Left ventricle myocardium superior (tissue), 1 donor: ENCODE measurements at places on chromosomes 7 and 10. TPM values are rescaled to one million over a fixed set of nuclear protein-coding genes. Genes with fewer than 3 reads are reported as not detected.
A peak's percentile ranks its signal among the peaks of the same experiment; 100 is the strongest.

The ENO4 gene
- 0.64 TPM for total RNA-seq

The NDUFB8 gene
- total RNA-seq = 451 TPM

The OR9A2 gene
- not detected for total RNA-seq

The CCDC146 gene
- total RNA-seq = 11.0 TPM

DNA sequence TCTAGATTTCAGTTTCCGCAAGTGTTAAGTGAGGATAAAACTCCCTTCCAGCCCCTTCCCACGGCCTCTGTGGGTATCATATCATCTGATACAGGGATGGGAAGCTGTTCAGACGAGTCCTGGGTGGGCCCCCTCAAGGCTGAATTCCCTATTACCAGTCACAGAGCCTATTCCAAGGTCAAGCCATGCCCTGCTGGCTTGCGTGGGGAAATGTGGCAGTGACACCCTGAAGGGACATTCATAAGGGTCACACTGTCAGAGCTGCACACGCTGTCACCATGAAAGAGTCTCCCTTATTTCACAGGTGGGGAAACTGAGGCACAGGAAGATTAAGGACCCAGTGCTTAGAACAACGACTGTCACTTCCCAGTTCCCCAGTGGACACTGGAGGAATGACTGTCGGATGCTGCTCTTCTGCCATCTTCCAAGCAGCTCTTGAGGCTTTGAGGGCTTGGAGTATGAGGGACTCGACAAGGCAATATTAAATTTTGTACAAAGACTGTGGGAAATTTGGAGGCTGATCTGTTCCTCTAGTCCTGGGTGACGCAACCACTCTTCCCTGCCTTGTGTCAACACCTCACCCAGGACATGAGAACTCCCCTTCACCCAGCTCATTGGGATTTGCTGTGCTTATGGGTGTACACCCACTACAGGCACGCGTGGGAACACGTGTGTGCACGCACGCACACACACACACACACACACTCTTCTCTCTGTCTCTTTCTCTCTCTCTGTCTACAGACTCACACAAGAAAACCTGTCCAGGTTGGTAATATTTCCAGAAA, 386.0 kb downstream of the RPS24 start:
- DNase-seq = no peak

- DNase-seq = no peak
Measured at GRCh38 chr7:31444196-31444595, 69.7 kb upstream of the ITPRID1 start.

- DNase-seq = peak; percentile 61
Measured at GRCh38 chr7:131859147-131859821, 302.9 kb upstream of the PODXL start.

DNA sequence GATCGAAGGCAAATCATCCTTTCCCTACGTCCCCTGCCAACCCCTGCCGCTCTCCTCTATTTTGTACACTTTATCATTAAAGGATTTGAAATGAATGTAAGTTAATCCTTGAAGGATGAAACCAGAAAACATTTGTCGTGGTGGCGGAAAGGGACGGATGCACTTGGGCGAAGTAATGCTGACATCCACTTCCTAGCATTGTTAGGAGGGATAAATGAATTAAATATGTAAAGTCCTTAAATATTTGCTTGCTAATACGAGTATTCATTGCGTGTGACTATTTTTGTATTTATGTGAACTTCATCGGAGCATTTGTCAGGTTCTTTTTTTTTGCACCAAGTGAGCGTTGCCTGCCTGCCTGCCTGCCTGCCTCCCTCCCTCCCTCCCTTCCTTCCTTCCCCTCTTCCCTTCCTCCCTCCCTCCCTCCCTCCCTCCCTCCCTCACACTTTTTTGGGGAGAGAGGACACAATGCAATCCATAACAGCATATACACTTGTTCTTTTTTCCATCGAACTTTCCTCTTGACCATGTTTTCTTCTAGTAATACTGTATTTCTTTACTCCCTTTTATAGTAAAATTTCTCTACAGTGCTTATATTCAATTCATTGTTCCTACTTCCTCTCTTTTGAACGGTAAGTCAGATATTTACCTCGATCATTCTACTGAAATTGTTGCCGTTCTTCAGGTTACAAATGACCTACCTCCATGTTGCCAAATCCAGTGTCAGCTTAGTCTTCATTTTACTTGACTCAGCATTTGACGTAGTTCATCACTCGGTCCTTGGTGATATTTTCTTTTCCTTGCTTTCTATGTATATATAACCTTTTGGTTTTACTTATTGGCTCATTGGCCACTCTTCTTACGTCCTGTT, 831 bp downstream of the CCDC7 start:
- no peak for DNase-seq

- DNase-seq = no peak
Measured at GRCh38 chr10:107790271-107790670, 625.8 kb upstream of the SORCS1 start.

DNA sequence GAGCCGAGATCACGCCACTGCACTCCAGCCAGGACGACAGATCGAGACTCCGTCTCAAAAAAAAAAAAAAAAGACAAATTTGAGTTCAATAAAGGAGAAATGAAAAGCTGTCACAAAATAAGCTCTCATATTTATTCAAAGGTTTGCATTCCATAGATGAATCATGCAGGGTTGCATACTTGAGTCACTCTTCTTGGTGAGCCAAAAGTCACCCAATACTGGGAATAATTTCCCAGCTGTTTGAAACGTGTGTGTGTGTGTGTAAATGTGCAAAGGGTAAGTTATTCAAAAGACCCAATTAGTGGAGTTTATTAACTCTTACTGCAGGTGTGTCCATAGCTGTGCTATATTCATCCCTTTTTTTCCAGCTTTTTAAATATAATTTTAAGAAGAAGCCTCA, 297.7 kb downstream of the CCDC3 start:
- DNase-seq = no peak

DNA sequence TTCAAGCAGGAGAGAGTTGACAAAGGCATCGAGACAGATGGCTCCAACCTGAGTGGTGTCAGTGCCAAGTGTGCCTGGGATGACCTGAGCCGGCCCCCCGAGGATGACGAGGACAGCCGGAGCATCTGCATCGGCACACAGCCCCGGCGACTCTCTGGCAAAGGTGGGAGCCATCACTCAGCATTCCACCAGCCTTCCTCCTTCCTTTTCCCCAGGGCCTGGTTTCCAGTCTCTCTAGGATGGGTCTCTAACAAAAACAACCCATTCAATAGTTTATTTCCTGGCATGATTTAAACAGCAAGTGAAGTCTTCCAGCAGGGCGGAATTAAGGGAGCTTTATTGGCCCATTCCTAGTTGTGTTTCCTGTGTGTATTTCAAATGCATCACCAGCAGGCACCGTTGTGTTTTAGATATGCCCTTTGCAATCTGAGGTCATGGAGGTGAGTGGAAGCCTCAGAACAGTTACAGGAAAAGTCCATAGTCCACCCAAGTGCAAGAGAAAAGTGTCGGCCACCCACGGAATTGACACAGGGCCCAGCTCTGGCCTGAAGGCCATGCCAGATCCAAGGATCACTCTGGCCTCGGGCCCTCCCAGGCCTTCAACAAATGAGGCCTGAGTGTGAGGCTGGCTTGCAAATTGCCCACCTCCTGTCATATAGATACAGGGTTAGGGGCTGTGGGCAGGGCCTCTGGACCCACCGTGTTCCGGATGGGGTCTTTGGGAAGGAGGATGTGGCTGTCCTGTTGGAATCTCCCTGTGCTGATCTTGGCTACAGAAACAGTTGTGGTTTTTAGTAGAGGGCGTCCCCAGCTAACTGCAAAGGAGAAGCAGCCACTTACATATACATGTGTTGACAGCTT, 46.9 kb upstream of the TRIM8 start:
- DNase-seq = peak; percentile 72
